Transverse colon (tissue), 4 donors: ENCODE measurements at places on chromosomes 13 and 19.

GRCh38 chr13:62185631-62186255, 770.1 kb upstream of the PCDH20 start:
- DNase-seq = no peak

DNA sequence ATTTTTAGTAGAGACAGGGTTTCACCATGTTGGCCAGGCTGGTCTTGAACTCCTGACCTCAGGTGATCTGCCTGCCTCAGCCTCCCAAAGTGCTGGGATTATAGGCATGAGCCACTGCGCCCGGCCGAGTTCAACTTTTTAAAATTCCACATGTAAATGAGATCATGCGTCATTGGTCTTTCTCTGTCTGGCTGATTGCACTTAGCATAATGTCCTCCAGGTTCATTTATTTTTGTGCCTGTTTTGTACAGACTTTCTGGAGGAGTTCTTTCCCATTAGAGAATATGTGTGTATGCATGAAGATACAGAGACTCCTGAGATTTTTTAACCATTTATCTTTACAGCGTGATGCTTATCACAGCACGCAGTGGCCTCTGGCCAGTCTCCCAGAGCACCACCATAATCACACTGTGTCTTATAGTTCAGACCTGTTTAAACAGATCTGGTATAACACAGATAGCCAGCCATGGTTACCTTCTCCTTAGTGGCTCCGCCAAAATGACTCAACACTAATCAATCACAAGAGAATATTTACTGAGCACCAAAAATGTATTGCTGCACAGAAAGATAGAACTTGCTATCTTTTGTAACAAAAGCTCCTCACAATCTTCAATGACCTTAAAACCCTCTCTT, 11.4 kb upstream of the STARD13 start:
- DNase-seq = no peak

- DNase-seq = no peak
Observed at GRCh38 chr13:71412231-71412630, 454.8 kb downstream of the DACH1 start.

- DNase-seq = peak; percentile 31
Observed at GRCh38 chr13:33349288-33349985, 63.9 kb upstream of the STARD13 start.
